ENCODE measurements at places on chromosomes 6 and 20.

GRCh38 chr20:23686046-23686750 is 2.6 kb downstream of the CST4 start:
- DNase-seq: no peak

DNA sequence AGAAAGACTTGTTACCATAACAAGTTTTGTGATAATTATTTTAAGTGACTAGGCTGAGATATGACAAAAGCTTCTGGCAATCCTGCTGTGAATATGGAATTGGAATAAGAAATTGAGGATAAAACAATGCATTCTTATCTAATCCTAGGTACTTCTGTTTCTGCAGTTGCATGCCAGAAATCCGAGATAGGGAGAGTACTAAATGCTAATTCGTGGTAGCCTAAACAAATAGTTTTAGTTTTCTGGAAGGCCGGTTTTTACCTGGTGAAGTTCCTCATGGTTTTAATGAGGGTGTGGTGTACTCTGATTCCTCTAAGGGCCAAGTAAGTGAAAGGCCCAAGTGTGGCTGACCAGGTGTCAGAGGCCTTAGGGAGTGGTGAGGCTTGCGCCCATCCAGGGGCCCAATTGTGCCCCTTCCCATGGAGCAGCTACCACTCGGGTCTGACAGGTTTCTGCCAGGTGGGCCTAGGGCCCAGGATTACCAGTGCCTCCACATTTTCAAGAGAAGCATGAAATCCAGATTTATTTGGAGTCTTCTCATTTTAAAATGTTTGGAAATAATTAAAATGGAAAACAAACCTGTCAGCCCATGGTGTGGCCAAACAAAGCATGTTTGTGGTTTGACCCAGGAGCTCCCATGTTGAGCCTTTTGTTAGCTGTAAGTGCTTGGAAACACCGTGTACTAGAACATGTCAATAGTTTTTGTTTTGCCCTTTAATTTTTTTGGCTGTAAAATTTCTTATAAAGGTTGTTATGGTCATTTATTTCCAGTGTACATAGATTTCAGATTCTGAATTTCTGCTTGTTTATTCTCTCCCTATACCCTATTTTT is 6.6 kb downstream of the PLCB4 start:
- no peak for DNase-seq

- peak; percentile 43 for DNase-seq
Observed at GRCh38 chr6:57040011-57040410, 6.5 kb upstream of the KIAA1586 start.

- DNase-seq: no peak
Observed at GRCh38 chr6:155372256-155372655, 58.0 kb upstream of the TFB1M start.

DNA sequence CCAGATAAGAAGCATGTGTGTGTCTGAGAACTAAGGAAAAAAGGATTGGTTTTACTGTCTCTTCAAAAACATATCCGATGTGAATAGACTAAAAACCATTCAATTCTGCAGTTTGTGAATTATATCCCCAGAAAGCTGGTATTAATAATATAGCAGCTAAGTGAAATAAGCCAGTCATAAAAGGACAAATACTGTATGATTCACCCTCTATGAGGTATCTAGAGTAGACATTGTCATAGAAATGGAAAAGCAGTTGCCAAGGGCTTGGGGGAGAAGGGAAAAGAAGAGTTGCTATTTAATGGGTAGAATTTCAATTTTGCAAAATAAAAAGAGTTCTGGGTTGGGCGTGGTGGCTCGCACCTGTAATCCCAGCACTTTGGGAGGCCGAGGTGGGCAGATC is 137.5 kb downstream of the ATXN1 start:
- no peak for DNase-seq

- no peak for DNase-seq
Observed at GRCh38 chr6:24932832-24933231, 2.9 kb downstream of the RIPOR2 start.

- DNase-seq: no peak
Observed at GRCh38 chr6:124200661-124201060, 397.0 kb downstream of the NKAIN2 start.

- no peak for DNase-seq
Observed at GRCh38 chr6:139219746-139220145, 72.1 kb downstream of the TXLNB start.

- peak; percentile 43 for DNase-seq
Observed at GRCh38 chr6:89944826-89945407, 50.6 kb downstream of the GJA10 start.

GRCh38 chr6:45422503-45423110 is 44.9 kb upstream of the SUPT3H start:
- DNase-seq: no peak

DNA sequence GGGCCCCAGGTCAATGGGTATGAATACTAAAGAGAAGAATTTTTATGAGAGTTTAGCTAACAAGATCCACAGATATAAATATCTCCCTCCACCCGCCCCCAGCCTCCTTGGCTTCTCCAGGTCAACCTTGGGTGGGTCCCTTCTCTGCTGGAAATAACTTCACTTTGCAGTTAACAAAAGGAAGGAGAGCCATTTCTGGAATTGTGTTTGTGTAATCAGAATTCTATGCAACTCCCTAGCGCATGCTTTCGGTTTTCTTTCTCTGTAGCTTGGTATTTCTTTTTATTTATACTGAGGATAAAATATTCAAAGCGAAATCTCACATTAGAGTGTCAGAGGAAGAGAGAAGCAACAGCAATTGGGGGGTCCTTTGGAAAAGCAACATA is 27.1 kb downstream of the RIPOR2 start:
- no peak for DNase-seq

- peak; percentile 2 for DNase-seq
Observed at GRCh38 chr6:78513856-78514255, 353.5 kb upstream of the IRAK1BP1 start.

DNA sequence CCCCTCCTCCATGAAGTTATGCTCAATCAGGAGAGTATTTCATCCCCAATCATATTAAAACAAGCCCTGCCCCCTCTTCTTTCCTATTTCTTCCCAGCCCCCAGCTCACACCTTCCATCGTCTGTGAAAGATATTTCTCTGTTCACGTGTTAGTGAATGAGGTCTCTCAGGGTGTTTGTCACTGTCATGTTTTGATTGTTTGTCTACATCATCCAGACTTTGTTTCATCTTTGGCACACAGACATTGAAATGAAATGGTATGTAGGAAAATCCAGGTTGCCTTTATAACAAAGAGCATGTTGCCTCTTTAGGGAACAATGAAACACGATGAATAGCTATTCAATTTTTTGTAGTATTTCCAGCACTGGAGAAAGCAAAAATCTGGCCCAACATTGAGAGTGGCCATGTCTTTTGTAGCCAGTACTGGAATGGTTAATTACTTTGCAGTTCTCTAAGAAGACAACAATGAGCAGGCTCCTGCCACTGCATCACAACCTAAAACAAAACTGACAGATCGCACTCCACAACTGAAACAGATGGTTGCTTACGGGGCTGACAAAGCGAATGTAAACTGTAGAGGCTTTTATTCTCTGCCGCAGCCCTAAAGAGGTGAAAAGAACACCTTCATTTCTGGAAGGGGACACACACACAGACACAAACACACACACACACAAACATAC is 543.6 kb upstream of the CITED2 start:
- DNase-seq: no peak

- no peak for DNase-seq
Observed at GRCh38 chr20:35870541-35871258, 83.6 kb downstream of the SCAND1 start.

- no peak for DNase-seq
Observed at GRCh38 chr20:57522380-57523140, 2.4 kb downstream of the CTCFL start.

DNA sequence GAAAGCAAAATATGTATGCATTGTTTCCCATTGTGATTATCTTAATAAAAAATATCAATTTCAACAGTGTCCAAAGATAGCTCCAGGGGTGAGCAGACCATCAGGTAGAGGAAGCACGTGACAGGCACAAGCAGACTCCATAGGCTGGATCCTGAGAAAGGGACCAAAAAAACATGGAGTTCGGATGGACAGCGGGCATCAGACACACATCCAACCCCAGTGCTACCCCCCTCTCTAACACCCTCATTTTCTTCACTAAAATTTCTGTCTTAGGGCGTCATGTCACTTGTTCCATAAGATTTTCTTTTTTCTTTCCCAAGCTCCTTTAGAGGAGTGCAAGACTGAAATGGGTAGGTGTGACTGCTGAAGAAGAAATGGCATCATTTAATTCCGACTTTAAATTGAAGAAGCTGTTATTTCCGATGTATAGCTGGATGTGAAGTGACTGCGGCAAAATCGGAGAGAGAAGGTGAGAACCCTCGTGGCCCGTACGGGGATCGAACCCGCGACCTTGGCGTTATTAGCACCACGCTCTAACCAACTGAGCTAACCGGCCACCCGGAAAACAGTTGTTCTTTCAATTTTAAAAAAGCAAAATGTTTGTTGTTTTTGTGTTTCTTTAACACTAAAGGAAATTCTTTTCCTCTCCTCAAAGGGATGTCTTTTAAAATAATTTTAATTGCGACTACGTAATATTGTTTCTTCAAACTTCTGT is 10.3 kb upstream of the PRSS16 start:
- DNase-seq: peak; percentile 83

- DNase-seq: no peak
Observed at GRCh38 chr6:26183237-26183580, 96.0 kb downstream of the HFE start.

DNA sequence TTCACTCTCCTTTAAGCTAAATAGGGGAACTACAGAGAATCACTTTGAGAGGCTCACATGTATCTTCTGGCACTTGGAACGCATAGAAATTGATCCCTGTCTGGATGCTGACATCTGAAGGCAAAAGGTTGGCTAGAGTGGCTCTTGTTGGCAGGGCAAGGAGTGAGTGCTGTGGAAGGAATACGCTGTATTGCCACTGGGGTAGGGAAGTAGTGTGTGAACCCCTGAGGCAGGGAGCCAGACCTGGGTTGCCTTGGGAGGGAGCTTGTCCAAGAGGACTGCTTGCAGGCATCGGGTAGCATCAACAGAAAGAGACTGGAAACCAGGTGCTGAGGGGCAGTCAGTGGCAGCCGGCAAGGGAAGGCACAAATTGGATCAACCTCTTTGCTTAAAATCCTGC is 8.9 kb upstream of the MMS22L start:
- no peak for DNase-seq

- peak; percentile 33 for DNase-seq
Observed at GRCh38 chr20:3687655-3688054, 5.8 kb upstream of the ADAM33 start.

DNA sequence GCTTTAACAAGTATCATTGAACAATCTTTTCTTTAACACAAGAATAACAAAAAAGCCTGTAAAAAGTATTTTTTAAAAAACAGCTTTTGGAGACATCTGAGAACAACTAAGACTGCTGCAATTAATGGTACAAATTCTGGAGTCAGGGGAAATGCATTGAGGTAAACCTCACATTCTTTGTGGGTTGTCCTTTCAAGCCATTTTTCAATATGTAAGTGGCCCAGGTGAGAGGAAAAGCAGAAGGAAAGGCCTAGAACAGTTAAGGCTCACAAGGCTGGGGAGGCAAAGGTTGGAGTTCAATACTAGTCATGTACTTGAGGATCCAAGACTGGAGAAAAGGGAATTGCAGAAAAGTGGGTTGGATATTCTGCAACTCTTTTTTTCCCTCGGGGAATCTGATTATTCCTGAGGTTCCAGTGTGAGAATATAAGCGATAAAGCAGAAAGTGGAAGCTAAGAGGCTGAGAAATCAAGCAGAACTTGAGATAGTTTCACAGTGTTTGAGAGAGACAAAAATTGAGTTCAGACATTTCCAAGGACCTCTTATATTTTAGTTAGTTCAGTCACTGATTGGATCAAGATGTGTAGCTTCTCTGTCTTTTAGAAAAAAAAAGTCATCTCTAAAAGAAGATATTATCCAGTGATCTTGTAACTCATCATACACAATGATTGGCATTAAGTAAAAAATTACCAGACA is 25.0 kb upstream of the TXLNB start:
- DNase-seq: no peak

- no peak for DNase-seq
Observed at GRCh38 chr20:10077081-10077471, 42.3 kb downstream of the ANKEF1 start.

DNA sequence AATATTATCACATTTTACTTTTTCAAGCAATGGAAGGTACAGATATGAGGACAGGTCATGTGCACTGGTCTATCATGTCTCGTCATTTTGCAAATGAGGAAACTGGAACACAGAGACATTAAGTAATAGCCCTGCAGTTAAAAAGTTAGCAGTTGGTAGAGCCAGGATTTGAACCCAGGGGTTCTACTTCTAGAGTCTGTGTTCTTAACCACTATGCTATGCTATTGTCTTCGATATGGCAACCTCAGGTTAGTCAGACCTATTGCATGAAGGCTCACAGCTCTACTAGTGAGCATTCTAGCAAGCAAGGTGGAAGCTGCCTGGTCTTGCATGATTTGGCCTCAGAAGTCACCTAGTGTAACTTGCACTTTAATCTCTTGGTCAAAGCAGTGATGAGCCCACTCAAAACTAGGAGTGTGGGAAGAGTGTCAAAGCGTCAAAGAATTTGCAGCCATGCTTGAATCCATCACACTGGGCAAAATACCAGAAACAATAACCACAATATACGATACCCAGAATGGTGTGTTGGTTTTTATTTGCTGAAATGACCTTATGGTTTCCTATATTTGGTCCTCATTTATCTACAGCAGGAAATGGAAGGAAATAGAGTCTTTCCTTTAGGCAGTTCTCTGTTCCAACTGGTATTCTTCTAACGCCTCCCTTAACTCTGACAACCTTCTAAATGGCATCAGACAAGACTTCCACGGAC is 20.4 kb upstream of the BMP2 start:
- DNase-seq: peak; percentile 4

GRCh38 chr6:56243518-56244070 is 3.8 kb downstream of the COL21A1 start:
- DNase-seq: no peak

DNA sequence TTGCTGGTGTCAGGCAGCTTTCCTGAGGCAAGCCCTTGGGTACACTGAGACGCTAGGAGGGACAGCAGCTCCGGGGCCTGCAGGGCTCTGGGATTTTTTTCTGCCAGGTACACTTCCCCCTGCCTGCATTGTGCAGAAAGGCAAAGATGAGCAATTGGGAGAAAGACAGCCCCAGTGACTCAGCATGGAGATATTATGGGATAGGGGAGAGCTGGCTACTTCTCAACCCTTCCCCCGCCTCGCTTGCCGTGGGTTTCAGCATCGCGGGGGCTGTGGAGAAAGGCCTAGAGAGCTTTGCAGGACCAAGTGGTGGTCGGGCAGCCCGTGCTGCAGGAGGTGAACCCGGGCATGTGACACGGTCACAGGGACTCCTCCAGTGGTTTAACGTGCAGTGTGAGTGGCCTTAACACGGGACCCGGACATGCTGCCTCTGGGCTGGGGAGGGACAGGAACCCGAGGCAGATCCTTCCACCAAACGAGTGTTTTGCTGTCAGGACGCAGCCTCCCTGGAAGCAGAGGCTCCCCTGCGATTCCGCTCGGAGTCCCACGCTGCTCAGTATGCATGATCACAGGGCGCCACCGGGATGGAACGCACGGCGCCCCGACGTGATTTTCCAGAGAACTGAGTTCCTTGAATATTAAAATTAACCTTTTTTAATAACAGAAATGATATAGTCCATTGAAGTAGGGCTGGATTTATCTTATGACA is 139.9 kb downstream of the CDH4 start:
- DNase-seq: no peak
